ENCODE measurements at places on chromosomes 2 and 18. TPM values are rescaled to one million over a fixed set of nuclear protein-coding genes. Genes with fewer than 3 reads are reported as not detected.

Gene VAMP5
- 47.5 TPM for total RNA-seq

Gene SLC5A7
- total RNA-seq = not detected

Gene POTEF
- total RNA-seq = not detected

Gene ELOA2
- not detected for total RNA-seq

GRCh38 chr2:165448406-165448805 lies 21.1 kb upstream of the CSRNP3 start:
- no peak for DNase-seq

GRCh38 chr2:69846182-69847067 lies 17.0 kb downstream of the GMCL1 start:
- no peak for DNase-seq

DNA sequence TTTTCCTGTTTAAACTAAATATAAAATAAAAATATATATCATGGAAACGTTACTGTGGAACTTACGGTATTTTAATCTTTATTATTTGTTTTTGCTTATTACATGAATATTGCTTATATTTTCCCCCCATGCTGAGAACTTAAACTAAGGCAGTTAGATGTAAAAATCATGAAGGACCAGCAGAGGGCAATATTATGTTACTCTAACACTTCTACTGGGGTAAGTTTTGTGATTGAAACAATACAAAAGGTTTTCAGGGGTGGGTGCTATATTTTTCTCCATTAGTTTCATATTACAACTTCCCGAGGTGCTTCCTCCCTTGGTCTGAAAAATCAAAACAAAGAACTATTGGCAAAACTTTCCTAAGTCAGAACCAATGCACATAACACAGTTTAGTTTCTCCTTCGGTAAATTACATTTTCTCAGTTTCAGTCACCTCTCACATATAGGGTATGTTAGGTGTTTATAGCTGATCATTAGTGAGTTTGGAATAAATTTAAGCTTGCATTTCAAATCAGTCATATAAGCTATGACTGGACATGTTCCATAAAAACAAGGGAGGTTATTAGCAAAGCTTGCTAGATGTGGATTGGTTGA lies 54.8 kb downstream of the ZNF407 start:
- DNase-seq = peak; percentile 49

All from SJSA1 (cell line).